ENCODE measurements at places on chromosomes 3 and 15.

DNA sequence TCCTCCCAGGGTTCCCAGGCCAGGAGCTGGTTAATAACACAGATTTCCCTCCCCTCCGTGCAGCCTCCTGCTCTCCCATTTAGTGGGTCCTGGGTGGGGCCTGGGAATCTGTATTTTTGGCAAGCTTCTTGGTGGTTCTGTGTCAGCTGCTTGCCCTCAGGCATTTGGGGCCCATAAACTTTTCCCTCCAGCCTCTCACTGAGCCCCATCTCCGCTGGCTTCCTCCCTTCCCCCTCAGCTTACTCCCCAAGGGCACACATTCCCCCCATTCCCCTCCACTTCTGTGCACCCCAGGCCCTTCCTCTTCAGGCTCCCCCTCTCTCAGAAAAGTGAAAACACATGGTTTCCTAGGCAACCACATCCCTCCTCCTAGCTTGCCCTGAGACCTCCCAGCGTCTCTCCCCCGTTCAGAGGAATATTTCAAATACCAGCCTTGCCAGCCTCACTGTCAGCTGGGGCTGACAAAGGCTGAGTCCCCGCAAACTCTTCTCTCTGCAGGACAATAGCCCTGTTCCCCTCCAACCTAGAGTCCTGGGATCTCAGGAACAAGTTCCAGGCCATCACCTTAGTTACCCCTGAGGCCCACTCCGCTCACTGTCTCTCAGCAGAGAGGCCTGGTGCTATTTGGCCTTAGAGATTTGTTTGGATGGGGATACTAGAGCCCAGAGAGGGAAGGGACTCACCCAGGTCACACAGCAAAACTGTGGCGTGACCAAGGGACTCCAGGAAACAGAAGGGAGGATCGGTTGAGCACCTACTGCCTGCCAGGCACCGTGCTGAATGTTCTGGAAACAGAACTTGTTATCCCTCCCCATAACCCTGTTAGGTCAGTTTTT, 44.6 kb upstream of the SMAD6 start:
- no peak for DNase-seq

DNA sequence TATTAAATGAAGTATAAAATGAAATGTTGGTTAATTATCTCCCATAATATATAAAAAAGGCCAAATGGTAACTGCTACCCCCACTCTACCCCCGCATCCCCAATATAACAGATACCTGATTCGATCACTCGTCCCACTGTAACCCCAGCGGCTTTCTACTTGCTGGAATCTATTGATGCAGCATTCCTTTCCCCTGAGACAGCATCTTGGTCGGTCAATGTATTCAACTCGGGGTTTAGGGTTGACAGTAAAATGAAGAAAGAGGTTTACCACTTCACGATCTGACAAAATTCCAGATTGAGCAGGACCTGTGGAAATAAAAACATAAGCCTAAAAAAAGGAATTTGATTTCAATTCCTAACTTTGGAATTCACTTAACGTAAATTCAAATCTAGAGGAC, 18.6 kb upstream of the C15orf40 start:
- DNase-seq = no peak

DNA sequence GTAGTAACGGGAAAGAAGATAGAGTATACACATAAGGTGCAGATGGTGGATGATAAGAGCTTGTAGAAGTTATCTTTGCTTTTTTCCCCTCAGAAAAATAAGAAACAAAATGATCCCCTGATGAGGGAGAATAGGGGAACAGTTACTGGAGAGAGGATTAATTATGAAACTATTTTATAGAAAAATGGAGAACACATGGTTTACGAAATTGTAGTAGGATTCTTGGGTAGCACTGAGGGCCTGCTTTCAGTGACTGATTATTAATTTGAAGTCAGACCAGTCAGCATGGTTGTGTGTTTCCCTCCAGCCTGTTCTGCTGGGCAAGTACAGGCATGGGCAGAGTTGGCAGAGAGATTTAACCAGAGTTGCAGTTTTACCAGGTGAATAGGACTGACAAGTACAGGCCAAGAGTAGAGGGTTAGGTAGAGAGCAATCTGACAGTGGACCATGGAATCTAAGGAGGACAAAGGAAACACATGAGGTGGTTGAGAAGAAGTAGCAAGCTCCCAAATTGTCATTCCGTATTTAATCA, 5.9 kb downstream of the SLC49A4 start:
- no peak for DNase-seq

DNA sequence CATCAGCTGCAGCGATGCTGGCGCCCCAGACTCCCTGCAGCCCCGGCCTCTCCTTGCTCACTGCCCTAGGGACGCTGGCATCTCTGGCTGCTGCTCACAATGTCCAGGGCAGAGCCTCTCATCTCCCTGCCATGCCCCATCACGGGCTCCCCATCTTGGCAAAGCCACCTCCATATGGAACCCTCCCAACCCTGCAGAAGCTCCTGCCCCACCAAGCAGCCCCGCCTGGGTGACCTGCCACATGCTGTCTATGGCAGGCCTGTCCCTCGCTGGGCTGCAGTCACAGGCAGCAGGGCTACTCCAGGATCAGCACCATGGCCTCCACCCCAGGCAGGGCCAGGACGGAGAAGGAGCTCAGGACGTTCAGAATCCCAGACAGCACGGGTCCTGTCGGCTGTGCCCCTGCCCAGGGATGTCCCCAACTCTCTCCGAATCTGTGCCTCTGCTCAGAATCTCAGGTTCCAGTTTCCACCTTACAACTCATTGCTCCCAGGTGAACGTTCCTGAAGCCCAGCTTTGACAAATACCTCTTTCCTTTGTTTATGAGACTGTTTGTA, 58.4 kb downstream of the PLXNA1 start:
- no peak for DNase-seq

GRCh38 chr15:73872346-73872745, 1.0 kb upstream of the TBC1D21 start:
- DNase-seq = no peak

GRCh38 chr3:38110314-38111050, 26.4 kb downstream of the ACAA1 start:
- no peak for DNase-seq

DNA sequence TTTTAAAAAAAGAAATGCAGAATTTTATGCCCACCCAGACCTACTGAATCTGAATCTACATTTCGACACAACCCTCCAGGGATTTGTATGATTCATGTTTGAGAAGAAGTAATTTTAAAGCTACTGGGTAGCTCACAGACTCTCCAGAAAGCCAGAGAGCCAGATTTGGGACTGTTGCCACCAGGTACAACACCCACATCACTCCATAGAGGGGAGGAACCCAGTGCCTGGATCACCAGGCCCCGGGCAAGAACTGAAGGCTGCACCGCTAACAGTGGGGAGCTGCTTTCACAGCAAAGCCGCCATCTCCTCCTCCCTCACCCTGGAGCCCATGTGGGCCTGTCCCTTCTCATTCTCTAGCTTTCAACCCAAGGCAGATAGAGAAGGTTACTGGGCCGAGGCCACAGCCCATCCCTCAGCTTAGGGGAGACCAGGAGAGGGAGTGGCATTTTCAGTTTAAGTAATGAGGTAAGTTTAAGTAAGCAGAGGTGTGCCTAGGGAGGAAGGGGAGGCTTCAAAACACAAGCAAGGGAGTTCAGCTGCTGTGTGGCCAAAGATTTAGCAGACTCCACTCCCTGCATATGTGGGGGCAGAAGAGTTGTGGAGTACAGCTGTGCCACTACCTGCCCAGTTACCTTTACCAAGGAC, 109.8 kb downstream of the IL12A start:
- DNase-seq = no peak

DNA sequence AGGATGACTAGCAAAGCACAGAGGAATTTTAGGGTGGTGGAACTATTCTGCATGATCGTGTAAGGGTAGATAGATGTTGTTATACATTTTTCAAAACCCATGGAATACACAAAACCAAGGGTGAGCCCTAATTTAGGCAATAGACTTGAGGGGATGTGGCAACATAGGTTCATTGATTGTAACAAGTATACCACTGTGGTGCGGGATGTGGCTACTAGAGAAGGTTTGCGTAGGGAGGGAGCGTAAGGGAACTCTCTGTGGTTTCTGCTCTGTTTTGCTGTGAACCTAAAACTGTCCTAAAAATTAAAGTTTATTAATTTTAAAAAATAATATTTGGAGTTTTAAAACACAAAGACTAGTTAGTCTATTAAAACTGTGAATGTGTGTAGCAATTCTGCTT, 202.8 kb downstream of the PLCL2 start:
- no peak for DNase-seq

GRCh38 chr15:64987136-64987535, 2.6 kb downstream of the SPG21 start:
- DNase-seq = no peak

- no peak for DNase-seq
These were observed 230.7 kb upstream of the SLCO3A1 start for GRCh38 chr15:91622711-91623342.

GRCh38 chr15:38874464-38874863, 309.9 kb upstream of the RASGRP1 start:
- DNase-seq = no peak

DNA sequence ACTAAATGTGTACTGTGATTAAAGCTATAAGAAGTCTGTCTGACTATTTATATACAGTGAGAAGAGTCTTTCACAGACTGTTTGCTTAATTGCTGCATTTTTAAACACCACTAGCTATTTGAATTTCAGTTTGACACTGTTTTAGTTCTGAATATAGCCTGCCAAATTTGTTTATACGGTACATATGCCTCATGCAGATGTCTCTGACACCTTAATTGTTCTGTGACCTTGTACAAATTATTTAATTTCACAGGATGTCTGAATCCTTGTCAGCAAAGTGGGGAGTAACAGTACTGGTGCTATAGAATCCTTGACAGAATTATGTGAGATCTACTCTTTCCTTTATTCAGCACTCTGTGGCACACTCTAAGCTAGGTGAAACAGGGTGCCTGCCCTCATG, 125.5 kb downstream of the MBNL1 start:
- DNase-seq = no peak

GRCh38 chr15:69443032-69443611, 9.5 kb upstream of the RPLP1 start:
- peak; percentile 30 for DNase-seq

- DNase-seq = no peak
These were observed 880.1 kb downstream of the PDCD6IP start for GRCh38 chr3:34678575-34678974.

GRCh38 chr3:185983495-185984141, 45.8 kb upstream of the TRA2B start:
- peak; percentile 70 for DNase-seq

DNA sequence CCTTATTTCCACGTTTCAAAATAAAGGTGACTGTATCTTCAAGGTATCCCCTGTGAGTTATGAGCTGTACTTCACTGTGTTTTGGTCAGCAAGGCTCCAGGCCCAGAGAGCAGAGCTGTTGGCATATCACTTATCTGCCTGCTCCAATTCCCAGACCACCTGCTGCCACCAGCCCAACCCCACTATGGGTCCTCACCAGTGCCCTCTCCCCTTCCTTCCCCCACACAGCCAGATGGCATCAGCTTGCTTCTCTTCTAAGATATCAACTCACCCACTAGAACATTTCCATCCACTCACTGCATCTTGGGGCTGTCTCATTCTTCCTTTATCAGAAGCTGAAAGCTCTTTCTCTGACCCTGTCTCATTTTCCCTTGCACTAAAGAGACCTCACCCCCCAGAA, 136.9 kb upstream of the EIF1B start:
- no peak for DNase-seq

DNA sequence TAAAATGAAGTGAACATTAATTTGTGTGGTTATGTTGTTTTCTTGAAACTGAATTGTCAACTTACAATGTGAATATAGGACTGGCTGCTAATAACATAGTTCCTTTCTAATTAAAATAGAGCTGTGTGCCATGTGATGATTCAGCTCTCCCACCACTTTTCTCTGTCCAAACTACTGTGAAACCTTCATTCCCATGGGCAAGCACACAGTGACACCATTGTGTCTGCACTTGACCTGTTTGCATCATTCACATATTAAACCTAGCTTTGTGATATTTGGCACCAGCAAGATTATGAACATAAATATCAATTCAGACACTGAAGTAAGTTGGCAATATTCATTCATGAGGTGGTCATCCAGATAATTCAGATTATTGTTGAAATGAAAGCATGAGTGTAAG, 78.8 kb upstream of the TCF12 start:
- DNase-seq = no peak

DNA sequence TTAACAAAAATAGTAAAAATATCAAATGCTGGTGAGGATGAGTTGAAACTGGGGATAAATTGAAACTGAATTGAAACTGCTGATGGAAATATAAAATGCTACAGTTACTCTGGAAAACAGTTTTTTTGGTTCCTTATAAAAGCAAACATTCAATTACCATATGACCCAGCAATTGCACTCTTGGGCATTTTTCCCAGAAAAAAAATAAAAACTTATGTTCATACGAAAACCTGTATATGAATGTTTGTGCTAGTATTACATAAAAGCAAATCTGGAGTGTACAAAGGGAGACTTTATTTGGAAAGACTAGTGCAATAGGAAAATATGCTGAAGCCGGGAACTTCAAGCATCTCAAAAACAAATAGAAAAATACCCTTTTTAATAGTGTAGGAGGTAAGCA, 857.9 kb upstream of the CADM2 start:
- DNase-seq = no peak

DNA sequence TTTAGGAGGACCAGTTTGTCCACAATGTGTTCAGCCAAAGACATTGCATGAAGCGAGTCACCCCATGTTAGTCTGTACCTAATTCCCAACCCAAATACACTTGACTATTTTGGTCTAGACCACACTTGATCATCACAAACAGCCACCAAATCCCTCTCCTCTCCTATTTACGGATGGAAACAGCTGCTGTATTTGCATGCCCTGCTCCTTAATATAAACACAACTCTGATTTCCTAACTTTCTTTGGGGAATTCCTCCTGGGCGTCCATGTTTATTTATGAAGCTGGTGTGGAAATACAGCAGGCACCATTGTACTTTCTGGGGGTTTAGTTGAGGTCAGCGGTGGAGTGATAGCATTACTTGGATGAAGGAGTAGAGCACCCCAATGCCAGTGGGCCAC, 235.2 kb downstream of the TLE3 start:
- no peak for DNase-seq

GRCh38 chr15:47987908-47988532, 132.8 kb upstream of the SLC24A5 start:
- peak; percentile 63 for DNase-seq

- no peak for DNase-seq
These were observed 140.6 kb downstream of the RYR3 start for GRCh38 chr15:33451385-33451784.

- peak; percentile 62 for DNase-seq
These were observed 124.6 kb downstream of the AKAP13 start for GRCh38 chr15:85504749-85505676.

GRCh38 chr3:25044762-25045710, 383.0 kb upstream of the RARB start:
- no peak for DNase-seq

- DNase-seq = no peak
These were observed 43.7 kb upstream of the PRICKLE2 start for GRCh38 chr3:64268926-64269325.

- no peak for DNase-seq
These were observed 2.4 kb downstream of the MUC4 start for GRCh38 chr3:195809291-195809785.

- DNase-seq = no peak
These were observed 35.0 kb upstream of the CFAP161 start for GRCh38 chr15:81098861-81099651.
